LHCN-M2 (cell line): ENCODE measurements at places on chromosomes 2 and 18. TPM values are rescaled to one million over a fixed set of nuclear protein-coding genes. Genes with fewer than 3 reads are reported as not detected.

The FOXI3 gene
- not detected in 2 replicates for total RNA-seq

The CCBE1 gene
- 54.9 and 92.6 TPM in 2 replicates for total RNA-seq

DNA sequence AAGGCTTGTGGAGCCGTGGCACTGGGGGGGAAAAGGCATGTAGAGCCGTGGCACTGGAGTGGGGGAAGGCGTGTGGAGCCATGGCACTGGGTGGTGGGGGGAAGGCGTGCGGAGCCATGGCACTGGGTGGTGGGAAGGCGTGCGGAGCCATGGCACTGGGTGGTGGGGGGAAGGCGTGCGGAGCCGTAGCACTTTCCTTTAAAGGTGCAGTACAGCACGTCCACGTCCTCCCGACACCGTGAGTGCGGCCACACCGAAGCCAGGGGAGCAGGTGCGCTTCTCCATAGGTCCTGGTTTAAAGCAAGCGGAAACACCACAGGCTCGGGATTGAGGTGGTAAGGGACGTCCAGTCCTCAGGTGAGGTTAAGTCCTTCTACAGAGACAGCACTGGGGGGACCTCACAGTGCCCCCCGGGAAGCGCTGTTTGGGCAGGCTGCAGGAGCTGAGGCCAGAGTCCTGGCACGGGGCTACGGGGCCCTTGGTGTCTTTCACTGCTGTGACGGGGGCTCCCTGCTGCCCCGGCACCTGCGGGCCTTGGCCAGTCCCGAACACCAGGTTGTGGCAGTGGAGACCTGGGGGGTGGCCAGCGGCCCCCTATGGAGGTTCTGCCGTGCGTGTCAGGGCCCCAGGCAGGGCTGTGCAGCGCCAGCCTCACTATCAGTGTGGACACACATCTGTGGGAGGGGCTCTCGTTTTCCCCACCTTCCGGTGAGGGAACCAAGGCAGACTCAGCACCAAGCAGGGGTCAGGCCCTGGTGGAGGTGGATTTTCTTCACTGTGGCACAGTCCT, 93.0 kb upstream of the CTDP1 start:
- DNase-seq, result no peak

GRCh38 chr18:26089293-26090129, 902 bp downstream of the SS18 start:
- peak; percentile 56 for DNase-seq

The TDRD15 gene
- not detected in 2 replicates for total RNA-seq

The OSR1 gene
- 8.6 and 13.1 TPM in 2 replicates for total RNA-seq

DNA sequence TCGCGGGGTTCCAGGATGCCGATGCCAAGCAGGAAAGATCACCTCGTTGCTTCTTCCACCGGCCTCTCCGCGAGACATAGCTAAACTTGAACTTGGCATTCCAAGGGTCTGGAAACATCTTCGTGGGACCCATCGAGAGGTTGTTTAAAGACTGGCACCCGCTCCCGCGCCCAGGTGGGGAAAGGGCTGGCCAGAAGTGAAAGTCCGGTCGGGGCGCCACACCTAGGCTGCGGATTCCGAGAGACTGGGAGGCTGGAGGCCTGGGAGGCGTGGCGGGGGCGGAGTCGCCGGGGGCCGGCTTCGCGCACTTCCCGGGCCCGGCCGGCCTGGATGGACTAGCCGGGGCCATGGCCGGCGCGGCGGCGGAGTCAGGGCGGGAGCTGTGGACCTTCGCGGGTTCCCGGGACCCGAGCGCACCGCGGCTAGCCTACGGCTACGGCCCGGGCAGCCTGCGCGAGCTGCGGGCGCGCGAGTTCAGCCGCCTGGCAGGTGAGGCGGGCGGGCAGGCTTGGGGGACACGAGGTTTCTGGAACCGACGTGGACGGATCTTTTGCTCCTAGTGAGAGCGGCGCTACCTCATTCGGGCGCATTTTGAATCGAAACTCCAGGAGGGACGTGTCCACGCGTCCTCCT, at the start of gene MOCOS:
MOCOS (plus strand) TSS at position 305 of the 633 bp plus-strand sequence; CDS start at position 348, 43 bp downstream.
- peak; percentile 47 for DNase-seq

The SKOR2 gene
- not detected in 2 replicates for total RNA-seq

- DNase-seq, result no peak
Measured at GRCh38 chr2:62036761-62037250, 131.3 kb downstream of the COMMD1 start.

- no peak for DNase-seq
Measured at GRCh38 chr2:230505162-230505561, 89.2 kb downstream of the SP100 start.

DNA sequence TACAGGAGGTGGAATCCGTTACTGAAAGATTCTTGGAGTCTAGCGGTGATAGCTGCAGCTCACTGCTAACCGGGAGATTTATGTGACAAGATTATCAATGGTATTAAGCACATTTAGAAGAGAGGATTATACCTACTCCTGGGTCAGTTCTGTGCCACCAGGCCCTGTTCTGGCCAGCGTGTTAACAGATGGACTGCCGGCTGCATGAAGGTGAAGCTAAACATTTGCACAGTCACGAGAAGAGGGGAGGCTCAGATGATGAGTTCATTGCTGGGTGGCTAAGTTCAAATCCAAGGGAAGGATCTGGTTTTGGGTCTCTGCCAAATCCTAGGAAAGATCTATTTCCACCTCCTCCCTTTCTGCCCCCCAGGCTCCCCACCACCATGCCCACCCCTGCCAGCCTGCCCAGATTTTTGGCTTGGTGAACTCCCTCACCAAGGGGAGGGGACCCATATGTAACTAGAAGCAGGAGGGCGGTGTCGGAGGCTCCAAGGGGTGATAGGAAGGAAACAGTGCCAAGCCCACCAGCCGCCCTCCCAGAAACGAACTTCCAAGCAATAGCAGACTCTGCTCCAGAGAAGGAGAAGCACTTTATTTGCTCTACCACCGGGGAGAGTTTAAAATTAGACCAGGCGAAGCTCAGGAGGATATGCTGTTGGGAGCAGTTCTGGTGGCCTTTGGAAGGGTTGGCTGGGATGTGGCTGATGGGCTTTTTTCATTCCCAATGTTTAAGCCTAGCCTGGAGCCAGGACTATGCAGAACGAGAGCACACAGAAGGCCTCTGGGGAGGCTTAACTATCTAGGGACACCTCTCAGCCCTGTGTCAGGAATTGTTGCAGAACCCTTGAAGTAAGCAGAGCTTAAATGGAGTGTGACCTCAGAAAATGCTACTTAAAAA, 200.5 kb downstream of the KLHL29 start:
- DNase-seq, result no peak

GRCh38 chr2:165113414-165113813, 90.4 kb downstream of the SCN3A start:
- peak; percentile 33 for DNase-seq

The GPAT2 gene
- not detected in 2 replicates for total RNA-seq

The PRPF40A gene
- total RNA-seq, result 124 and 133 TPM in 2 replicates

The DOK6 gene
- total RNA-seq, result not detected in 2 replicates

GRCh38 chr2:23518481-23519333, 133.7 kb downstream of the KLHL29 start:
- no peak for DNase-seq

- DNase-seq, result peak; percentile 37
Measured at GRCh38 chr18:27728659-27729058, 448.3 kb downstream of the CDH2 start.

- no peak for DNase-seq
Measured at GRCh38 chr18:32958746-32959145, 185.9 kb upstream of the KLHL14 start.

The CLEC4F gene
- not detected in 2 replicates for total RNA-seq

- no peak for DNase-seq
Measured at GRCh38 chr18:76350134-76351025, 144.7 kb downstream of the ZNF516 start.

DNA sequence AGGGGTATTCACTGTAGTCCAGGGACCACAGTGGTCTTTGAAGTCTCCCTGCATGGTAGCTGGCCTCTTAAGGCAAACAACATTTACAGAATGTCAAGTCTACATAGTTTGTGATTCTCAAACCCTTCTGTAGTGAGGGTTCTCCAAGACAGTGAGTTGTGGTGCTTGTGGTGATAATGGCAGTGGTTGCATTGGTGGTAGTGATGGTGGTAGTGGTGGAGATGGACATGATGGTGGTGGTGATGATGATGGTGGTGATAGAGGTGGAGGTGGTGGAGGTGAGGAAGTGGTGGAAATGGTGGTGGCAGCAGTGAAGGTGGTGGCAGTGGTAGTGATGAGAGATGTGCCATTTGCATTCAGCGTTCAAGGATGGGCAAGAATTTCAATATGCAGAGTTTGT, 104.9 kb downstream of the TACR1 start:
- no peak for DNase-seq

DNA sequence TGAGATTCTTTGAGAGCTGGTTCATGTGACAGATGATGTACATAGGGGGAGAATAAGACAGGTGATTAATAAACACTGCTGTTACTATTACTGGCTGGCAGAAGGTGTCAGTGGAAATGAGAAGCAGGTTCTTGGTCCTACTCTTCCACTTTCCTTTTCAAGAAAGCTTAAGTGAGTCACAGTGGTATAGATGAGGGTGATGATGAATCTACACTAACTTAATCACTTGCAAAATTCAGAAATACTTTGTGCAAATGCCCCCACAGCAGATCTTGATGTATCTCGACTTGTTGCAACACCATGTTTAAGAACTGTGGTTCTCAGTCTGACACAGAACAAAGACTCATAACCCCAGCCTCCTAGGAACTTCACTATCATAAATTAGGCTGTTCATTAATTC, 35.9 kb upstream of the MGAT5 start:
- no peak for DNase-seq

GRCh38 chr18:52874774-52875173, 534.8 kb downstream of the DCC start:
- DNase-seq, result no peak

The TUBB8B gene
- not detected in 2 replicates for total RNA-seq

DNA sequence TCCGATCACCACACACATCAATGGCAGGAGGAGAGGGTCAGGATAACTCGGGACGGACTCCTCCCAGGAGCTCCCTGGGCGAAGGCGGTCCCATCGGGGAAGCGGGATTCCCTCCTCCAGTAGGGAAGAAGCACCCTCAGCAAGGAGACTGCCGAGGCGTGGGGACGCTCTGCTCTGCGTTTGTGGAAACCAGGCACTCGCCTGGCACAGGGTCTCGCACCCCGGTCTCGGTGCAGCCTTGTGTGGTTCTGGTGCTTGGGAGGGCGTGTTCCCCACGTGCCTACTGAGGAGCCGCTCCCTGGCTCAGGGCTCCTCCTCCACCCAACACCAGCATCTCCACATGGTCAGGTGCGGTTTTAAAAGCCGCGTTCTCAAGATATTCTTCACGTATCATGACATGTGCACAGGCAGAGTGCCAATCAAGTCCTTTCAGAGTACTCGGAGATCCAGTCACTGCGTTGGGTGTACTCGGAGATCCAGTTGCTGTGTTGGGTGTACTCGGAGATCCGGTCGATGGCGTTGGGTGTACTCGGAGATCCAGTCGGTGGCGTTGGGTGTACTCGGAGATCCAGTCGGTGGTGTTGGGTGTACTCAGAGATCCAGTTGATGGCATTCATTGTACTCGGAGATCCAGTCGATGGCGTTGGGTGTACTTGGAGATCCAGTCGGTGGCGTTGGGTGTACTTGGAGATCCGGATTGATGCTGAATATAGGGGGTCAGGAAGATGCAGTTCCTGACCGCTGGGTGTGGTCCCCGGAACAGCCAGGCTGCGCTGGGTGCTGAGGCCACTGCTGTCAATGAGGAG, 117.5 kb downstream of the RTP5 start:
- no peak for DNase-seq

GRCh38 chr18:43276491-43276890, 799 bp downstream of the SYT4 start:
- no peak for DNase-seq

- DNase-seq, result no peak
Measured at GRCh38 chr2:195027947-195028346, 629.1 kb upstream of the SLC39A10 start.

GRCh38 chr18:62329691-62330454, 4.8 kb downstream of the TNFRSF11A start:
- DNase-seq, result peak; percentile 44

DNA sequence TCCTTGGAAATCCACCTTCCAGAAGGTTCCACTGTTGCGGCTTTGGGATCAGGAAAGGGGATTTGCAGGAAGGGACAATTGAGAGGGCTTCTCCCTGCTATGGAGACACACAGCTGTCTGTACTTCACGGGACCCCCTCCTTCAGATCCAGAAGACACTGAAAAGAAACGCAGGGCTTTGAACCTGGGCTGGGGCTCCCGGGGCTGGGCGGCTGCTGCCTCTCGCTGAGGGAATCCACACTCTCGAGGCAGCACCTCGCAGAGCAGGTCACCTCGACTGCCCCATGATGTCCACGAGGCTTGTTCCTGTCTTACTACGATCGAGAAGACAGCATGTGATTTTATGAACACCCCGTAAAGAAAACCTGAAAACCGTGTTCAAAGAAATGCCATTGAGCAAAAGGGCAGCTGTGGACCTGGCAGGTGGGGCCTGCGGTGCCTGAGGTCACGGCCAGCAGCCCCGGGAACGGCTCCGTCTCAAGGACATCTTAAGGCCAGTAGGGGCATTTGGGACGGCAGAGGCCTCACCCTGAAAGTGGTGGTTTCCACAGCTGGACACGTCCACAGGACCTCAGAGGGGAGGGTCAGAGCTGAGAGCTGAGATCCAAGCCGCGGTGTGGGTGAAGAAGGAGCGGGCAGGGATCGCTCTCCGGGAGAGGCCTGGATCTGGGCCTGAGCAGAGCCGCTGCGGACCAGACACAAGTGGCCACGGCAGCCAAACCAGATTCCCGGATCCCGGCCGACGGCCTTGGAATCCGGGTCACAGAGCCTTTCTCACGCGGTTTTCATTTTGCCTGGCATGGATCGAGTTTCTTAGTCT, 165.7 kb downstream of the RTP5 start:
- DNase-seq, result no peak
